ENCODE measurements at places on chromosomes 12 and 14.
A peak's percentile ranks its signal among the peaks of the same experiment; 100 is the strongest.

- DNase-seq = no peak
Measured at GRCh38 chr14:70036665-70037064, 152.1 kb downstream of the SLC8A3 start.

GRCh38 chr12:87870061-87870460 lies 159.1 kb downstream of the C12orf50 start:
- no peak for DNase-seq

DNA sequence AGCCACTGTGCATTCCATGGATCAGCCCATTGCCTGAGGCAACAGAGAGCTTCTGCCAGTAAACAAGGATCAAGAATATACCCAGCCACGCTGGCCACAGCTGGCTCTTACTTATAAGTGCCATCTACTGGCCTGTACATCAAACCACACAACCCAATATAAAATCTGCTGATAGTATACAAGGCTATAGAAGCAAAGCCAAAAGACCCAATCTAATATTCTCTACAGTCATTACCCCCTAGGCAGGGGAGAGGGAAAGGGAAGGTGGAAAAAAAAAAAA lies 4.4 kb upstream of the FAM186B start:
- DNase-seq = no peak

- DNase-seq = no peak
Measured at GRCh38 chr14:87001333-87001732, 991.6 kb downstream of the GALC start.

- peak; percentile 37 for DNase-seq
Measured at GRCh38 chr14:106586098-106586704, 1059.8 kb downstream of the TMEM121 start.

DNA sequence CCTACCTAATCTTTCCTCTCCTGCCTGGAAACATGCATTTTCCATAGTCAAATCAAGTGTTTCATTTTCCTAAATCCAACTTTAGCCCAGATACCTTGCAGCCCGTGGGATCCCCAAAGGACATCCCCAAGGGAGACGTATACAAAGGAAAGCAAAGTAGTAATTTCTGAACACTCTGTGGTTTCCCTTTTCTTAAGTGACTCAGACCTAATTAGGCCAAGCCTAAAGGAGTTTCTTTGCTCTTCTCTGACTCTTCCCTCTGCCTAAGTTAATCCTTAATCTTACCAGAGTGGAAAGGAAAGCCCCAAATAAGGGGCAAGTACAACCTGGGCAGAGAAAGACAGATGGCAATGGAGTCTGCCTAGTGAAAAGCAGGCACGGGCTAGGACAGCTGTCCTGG lies 250.3 kb downstream of the SPTSSA start:
- no peak for DNase-seq

- DNase-seq = no peak
Measured at GRCh38 chr12:65613692-65614091, 210.6 kb upstream of the HMGA2 start.

DNA sequence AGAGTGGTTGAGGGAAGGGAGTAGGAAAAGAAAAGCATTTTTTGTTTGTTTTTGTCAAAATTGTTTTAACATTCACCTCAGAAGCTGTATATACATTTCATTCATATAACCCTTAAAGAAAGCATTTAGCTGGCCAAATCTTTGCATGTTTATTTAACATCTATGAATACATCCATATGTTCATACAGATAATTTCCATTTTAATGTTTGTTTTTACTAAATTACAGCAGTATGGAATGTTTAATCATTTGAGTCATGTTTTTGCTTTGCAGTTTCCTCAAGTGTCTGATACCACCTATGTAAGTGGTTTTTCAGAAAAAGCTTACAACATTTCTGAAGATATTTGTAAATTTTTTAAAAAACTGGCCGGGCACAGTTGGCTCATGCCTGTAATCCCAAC lies 84.3 kb upstream of the ATF1 start:
- no peak for DNase-seq

- DNase-seq = no peak
Measured at GRCh38 chr12:10147714-10148403, 17.9 kb upstream of the CLEC7A start.

DNA sequence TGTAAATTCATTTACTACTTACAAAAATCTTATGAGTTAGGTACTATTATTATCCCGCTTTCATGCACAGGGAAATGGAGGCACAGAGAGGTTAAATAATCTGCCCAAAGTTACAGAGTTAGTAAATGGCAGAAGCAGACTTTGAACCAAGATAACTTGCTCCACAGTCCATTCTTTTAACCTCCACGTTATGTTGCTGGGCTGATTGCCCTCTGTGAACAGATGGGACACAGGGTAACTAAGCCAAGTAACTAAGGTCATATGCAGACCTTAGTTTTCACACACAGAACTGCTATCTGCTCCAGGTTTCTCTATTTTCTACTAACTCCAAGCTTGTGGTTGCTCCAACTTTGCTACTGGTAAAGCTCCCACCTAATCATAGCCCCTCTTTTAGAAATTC lies 147.1 kb upstream of the IFNG-AS1 start:
- DNase-seq = no peak

GRCh38 chr12:31485571-31485970 lies 105.4 kb downstream of the DENND5B start:
- no peak for DNase-seq

DNA sequence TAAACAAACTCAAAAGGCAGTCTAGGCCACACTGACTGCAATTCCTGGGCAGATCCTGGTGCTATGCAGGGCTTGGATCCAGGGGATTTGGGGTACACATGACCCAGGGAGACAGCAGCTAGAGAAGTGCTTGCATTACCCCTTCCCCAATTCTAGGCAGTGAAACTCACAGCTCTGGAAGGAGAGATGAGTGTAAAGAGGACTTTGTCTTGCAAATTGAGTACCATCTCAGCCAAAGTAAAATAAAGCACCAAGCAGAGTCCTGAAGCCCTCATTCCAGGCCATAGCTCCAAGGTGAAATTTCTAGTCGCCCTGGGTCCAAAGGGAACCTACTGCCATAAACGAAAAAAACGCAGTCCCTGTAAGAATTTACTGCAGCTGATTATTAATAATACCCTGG lies 644.9 kb upstream of the FLRT2 start:
- DNase-seq = no peak

DNA sequence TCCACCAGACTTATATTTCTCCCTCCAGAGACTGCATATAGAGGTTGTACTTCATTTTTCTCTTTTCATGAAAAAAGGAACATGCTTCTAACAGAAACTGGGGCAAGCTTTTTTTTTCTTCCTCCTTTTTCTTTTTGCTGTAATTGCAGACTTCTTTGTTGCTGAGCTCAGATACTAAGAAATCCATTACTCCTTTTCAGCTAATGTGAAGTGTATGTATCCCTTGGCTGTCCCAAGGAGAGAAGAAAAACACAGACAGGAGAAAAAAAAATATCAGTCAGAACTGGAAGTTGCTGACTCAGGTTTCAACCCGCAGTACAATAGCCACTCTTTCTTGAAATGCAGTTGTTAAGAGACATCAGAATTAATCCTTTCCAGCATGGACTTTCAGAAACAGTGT lies 1248.4 kb downstream of the LRFN5 start:
- DNase-seq = no peak

DNA sequence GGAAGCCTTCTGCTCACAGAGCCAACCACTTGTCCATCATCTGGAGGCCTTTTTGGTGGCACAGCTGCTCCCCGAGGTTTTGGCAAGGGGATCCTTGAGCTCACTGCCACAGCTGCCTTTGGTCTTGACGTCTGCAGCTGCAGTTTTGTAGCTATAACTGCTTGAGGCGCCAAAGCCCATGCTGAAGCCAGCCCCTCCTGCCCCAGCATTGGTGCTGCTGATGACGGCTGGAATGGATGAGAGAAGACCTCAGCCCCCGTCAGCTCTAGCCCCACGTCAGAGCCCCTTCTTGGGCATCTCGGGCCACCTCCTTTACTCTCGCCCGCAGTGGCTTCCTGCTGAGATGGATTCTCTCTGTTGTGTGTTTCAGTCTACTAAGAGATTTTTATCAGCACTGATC lies 12.3 kb upstream of the KRT74 start:
- no peak for DNase-seq

DNA sequence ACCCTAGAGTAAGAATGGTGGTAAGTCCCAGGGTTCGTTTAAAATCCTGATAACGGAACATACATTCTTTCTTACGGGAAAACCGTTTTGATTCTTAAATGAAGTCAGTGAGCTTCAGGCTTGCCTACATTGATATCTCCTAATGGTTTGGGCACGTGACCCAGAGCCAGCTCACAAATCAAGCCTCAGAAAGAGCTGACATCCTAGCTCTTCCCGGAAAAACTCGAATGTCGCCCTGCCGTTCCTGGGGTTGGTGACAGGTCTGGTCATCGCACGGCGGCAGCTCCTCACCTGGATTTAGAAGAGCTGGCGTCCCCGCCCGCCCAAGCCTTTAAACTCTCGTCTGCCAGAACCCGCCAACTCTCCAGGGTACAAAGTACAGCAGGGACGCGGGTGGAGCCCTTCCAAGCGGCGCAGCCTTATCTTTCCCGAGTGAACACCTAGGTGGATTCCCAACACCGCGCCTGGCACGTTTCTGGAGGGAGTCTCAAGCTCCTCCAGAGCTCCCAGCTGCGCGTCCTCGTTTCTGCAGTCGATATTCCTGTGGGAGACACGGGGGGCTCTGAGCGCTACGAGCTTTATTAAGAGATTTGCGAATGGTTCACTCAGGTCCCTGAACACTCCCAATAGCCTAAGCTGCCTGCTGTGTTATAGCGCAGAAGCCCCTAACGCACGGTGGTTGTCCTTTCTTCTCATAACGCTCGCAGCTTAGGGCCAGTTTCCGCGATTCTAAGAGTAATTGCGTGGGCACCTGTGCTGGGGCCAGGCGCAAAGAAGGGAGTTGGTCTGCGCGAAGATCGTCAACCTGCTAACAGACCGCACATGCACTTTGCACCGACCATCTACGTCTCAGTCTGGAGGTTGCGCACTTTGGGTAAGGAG lies at the start of gene SSTR1:
TSS of gene SSTR1 (plus strand) at position 169 of the 882 bp plus-strand sequence. CDS start 1,486 bp downstream, outside the sequence.
- DNase-seq = no peak

- no peak for DNase-seq
Measured at GRCh38 chr12:4992871-4993270, 50.8 kb upstream of the KCNA5 start.

GRCh38 chr14:64838656-64839055 lies 41.1 kb downstream of the SPTB start:
- DNase-seq = no peak

- no peak for DNase-seq
Measured at GRCh38 chr12:118750666-118751065, 230.7 kb upstream of the SRRM4 start.

GRCh38 chr12:4172999-4173398 lies 100.6 kb upstream of the CCND2 start:
- DNase-seq = no peak

DNA sequence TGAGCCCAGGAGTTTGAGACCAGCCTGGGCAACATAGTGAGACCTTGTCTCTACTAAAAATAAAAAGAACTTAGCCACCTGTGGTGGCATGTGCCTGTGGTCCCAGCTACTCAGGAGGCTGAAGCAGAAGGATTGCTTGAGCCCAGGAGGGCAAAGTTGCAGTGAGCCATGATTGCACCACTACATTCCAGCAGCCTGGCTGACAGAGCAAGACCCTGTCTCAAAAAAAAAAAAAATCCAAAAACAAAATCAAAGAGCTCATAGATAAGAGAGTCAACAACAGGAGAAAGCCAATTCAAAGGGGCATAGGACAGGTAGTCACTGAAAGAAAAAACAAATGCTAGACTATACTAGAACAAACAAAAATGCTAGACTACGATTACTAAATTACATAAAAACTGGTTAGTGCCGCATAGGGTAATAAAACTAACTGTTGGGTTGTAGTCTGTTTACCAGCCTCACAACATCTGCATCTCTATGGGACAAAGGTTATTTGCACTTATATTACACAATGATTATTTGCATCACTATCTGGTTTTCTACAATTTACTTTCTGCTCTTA lies 16.6 kb upstream of the EEA1 start:
- DNase-seq = no peak

DNA sequence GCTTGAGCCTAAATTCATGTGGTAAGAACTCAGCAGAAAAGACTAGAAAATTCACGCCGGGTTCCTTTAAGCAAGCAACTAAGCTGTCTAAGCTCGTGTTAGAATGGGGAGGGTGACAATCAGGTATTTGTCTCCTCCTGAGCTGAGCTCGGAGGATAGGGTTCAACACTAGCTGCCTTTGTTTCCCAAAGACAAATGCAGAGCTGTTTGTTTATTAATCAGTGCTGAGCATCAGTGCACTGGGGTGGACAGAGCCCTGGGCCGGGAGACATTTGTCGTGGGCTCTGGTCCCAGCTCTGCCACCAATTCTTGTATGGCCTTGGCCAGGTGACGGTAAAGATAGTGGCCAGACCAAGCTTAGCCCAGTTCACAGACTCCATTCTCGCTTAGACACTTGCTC lies 43.7 kb downstream of the DEGS2 start:
- DNase-seq = no peak

DNA sequence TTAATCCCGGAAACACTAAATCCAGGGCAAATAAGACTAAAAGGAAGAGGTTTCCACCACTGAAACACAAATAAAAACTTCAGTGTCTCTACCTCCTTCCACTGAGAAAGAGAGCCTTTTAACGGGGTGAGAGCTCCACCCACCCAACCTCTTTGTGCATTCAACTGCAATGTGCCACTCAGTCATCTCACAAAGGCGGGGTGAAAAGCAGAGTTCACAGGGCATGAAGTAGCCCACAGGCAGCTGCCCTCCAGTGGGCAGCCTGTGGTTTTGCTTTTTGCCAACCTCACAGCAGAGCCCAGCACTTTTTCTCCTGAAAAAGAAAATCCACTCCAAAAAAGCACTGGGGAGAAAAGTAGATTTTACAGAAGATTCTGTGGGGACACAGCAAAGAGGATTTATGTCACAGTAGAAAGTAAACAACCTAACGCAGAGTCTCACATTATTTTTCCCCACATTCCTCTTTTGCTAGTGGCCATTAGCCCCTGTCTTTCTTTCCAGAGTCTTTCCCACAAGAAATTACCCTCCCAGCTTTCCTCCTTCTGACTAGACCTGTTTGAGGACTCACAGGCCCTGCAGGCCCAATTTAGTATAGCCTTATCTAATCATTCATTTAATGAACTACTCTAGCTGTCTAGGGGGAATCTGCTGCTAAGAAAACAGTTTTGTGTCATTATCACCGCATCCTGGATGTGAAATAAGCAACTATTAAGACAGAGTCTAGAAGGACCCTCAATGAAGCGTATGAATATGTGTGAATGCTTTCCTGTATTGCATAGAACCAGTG lies 753.8 kb upstream of the FOXG1 start:
- no peak for DNase-seq

- no peak for DNase-seq
Measured at GRCh38 chr14:25108959-25109358, 59.0 kb upstream of the STXBP6 start.

DNA sequence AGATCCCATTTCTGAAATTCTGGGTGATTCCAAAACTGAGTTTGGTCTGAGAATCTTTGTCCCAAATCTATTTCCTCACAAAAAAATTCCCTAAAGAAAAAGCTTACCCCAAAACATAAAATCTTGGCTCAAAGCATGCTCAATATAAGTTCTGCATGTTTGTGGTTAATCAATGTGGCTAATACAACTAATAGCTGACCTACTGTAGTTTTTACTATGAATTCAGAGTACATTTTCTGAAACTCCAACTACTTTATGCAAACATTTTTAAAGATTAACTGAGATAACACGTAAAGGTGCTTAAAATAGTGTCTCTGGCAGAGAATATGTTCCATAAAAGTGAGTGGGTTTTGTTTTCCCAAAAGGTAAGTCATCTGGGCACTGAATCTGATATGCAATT lies 133.1 kb downstream of the MED13L start:
- no peak for DNase-seq

- DNase-seq = no peak
Measured at GRCh38 chr12:90979951-90980350, 24.8 kb downstream of the EPYC start.

GRCh38 chr12:67662910-67663538 lies 14.5 kb downstream of the DYRK2 start:
- no peak for DNase-seq

Measured in stimulated activated CD4-positive, alpha-beta T cell treated with anti-CD3 and anti-CD28 coated beads, TNF-alpha, amount 100 ng/mL, for 24 hours (primary cell).